A549 treated with CORT108297 at 1 μM for 4 hours (cell line): ENCODE measurements at places on chromosomes 6 and 20. TPM values are rescaled to one million over a fixed set of nuclear protein-coding genes. Genes with fewer than 3 reads are reported as not detected.

The GNMT gene
- 0.10 to 0.14 TPM (median 0.12 TPM) in 4 of 5 replicates, not detected in the other for total RNA-seq

The RNF217 gene
- total RNA-seq = 4.9 to 11.0 TPM (median 7.3 TPM) in 5 replicates

The MARCKS gene
- total RNA-seq = 15.3 to 26.3 TPM (median 21.8 TPM) in 5 replicates

The ISM1 gene
- total RNA-seq = 0.27 to 0.46 TPM (median 0.37 TPM) in 5 replicates
